ENCODE measurements at places on chromosomes 1 and 21. TPM values are rescaled to one million over a fixed set of nuclear protein-coding genes. Genes with fewer than 3 reads are reported as not detected.

Gene B3GALT2
- total RNA-seq, result not detected

- DNase-seq, result no peak
Observed at GRCh38 chr1:30929944-30930525, 21.5 kb upstream of the SDC3 start.

- DNase-seq, result peak; percentile 52
Observed at GRCh38 chr1:155962599-155963211, 15.6 kb downstream of the ARHGEF2 start.

DNA sequence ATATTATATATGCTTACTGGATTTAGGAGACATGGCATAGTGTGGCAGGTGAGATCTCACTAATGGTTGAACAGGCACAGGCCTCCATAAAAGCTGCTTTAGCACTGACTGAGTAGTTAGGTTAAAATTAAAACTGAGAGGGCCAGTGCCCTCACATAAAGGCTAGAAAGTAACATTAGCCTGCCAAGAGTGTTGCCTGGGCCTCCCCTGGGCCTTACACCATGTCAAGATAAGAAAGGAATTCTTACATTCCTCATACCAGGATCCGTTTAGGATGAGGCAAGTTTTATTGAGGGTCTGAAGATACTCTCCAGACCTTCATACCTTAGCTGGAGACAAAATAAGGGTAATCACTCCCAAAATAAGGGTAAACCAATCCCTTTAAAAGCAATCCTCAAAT lies 1011.8 kb downstream of the PLA2G4A start:
- no peak for DNase-seq

GRCh38 chr1:108962681-108963051 lies 618 bp downstream of the CLCC1 start:
- peak; percentile 42 for DNase-seq

DNA sequence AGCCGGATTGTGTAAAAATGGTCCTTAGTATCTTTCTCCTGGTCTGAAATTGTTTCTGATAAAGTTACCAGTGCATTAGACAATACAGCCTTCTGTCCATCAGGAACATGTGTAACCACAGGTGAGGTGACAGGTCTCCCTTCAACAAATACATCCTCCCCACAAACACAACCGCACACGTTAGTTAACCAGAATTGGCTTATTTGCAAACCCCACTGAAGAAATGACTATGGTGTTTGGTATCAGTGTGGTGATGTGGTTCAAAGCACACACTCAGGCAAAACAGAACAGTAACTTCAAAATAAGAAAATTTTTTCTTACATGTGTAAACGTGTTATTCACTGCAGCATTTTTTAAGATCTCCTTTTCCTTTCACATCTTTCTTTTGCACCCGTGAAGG lies 517.2 kb upstream of the NR5A2 start:
- no peak for DNase-seq

- DNase-seq, result no peak
Observed at GRCh38 chr1:40299366-40300248, 17.5 kb downstream of the COL9A2 start.

Gene KRTAP7-1
- total RNA-seq, result not detected

GRCh38 chr1:99629164-99629563 lies 16.7 kb upstream of the PALMD start:
- no peak for DNase-seq

Gene TNFRSF18
- total RNA-seq, result 14.1 TPM

DNA sequence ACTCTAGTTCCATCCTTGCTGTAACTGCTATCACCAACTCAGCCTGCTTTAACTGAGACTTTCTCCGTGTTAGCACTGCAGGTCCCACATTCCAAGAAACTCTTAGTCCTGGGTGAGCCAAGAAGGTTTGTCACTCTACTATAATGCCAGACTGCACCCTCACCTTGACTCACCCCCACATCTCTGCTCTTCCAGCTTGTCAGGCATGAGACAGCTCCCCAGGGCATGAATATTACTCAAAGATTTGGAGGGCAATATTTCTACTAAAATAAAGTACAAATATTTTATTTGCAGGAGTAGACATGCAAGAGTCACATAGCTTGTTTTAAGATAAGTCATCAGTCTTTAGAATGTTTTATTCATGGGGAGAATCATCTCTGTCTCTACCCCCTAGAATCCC lies 110.2 kb downstream of the MATN1 start:
- DNase-seq, result no peak

Gene CFHR3
- 0.28 TPM for total RNA-seq

- no peak for DNase-seq
Observed at GRCh38 chr1:52122384-52122783, 19.5 kb upstream of the ZFYVE9 start.

- no peak for DNase-seq
Observed at GRCh38 chr1:229710746-229711145, 84.7 kb downstream of the URB2 start.

DNA sequence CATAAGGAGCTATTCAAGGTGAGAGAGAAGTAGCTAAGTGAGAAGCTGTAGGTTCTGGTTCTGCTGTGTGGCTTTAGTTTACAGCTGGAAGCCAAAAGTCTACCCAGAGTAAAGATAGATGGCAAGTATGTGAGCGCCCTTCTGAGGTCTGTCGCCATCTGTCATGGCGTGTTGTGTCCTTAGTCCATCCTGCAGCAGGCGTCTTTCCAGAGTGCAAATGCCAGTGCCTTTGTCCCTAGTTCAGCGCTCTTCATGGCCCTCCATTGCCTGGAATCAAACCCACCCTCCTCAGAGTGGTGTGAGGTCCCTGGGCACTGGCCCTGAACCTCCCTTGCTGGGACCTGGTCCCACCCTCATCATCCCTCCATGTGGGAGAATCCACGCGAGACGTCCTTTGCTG lies 96.6 kb downstream of the ADARB1 start:
- DNase-seq, result no peak

Gene IRF6
- total RNA-seq, result 50.9 TPM

DNA sequence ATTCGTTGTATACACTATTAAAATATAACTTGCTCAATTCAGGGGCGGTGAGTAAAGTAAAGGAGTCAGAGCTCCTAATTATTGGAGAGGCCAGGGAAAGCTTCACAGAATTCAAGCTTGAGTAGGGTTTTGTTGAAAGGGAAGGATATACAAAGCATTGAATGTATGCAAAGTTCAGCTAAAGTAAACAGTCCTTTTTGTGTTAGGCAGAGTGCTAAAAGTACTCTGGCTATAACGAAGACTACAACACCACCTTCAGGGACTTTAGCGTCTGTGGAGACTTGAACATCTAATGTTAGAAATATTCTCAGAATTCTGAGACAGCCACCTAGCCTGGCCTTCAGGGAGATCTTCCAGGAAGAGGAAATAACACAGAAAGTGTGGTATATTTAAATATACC lies 1.1 kb downstream of the FALEC start:
- DNase-seq, result no peak

DNA sequence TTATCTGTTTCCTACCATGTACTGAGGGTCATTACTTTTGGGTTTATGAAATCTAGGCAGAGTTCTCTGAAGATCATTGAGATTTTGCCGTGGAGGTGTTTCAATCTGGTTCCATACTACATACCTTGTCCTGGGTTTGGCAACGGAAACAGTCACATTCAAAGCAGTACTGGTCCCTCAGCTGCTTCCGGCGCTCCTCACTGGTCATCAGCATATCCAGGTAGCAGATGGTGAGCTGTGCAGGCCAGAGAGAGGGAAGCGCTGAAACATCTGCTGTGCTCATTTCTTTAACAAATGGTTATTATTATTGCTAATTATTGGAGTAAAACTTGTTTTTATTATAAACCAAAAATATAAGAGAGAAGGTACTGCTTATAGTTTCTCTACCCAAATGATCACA lies 591.7 kb downstream of the SMYD3 start:
- no peak for DNase-seq

GRCh38 chr1:72229893-72230292 lies 52.4 kb downstream of the NEGR1 start:
- no peak for DNase-seq

- DNase-seq, result no peak
Observed at GRCh38 chr1:6496365-6496721, 4.9 kb upstream of the PLEKHG5 start.

DNA sequence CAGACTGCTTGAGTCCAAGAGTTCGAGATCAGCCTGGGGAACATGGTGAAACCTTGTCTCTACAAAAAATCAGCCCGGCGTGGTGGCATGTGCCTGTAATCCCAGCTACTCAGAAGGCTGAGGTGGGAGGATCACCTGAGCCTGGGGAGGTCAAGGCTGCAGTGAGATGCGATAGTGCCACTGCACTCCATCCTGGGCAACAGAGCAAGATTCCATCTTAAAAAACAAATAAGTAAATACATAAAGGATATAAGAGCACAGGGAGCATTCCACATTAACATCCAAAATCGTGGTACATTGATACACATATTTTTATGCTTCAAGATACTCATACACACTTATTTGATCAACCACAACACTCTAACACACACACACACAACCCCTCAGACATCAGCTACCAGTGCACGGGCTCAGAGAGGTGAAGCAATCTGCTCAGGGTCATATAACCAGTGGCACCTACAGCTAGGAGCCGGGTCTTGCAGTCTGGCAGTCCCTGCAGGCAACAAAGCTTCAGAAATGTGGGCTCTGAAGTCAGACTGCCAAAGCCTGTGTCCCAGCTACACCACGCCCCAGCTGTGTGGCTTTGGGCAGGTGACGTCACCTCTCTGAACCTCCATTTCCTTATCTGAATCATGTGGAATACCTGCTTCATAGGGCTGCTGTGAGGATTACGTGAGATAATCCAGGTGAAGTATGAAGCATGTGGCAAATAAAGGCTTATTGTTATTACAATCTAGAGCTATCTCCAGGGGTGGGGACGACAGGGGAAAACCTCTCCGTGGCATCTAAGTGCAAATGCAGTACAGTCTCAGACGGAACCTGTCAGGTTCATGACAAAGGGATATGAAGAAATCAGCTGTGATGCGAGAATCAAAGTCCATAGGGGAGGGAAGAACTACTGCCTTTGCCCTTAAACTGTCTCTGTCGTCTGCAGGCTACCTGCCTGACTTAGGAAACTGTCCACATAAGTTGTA lies 4.8 kb upstream of the CRYBG2 start:
- DNase-seq, result peak; percentile 97

Gene PALMD
- total RNA-seq, result 1.2 TPM

Gene C1orf141
- total RNA-seq, result not detected

- no peak for DNase-seq
Observed at GRCh38 chr1:94094469-94095111, 26.4 kb downstream of the ABCA4 start.

Gene ACKR1
- not detected for total RNA-seq

- DNase-seq, result no peak
Observed at GRCh38 chr21:35168735-35169134, 119.6 kb upstream of the RUNX1 start.

Gene RGS5
- total RNA-seq, result 6.6 TPM

DNA sequence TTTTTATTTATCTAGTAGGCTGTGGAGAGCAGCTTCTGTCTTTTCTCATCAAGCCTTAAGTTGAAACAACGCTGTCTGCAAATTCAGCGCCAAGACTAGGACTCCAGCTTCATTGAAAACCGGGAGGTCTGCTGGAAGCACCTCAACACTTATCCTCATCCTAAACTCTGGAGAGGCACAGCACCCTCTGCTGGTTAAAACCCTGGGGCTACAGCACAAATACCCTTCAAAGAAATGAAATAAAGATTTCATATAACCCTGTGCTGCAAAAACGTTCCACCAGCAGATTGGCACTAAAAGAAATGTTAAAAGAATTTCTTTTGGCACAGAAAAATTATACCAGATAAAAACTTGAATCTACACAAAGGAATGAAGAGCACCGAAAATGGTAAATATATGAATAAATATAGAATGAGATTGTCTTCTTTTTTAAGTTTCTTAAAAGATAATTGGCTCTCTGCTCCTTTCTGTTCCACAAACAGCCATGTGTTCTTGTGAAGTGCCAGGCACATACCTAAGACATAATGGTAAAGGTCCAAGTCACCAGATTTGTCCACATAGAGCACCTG lies 227.7 kb upstream of the SAMSN1 start:
- DNase-seq, result peak; percentile 2

DNA sequence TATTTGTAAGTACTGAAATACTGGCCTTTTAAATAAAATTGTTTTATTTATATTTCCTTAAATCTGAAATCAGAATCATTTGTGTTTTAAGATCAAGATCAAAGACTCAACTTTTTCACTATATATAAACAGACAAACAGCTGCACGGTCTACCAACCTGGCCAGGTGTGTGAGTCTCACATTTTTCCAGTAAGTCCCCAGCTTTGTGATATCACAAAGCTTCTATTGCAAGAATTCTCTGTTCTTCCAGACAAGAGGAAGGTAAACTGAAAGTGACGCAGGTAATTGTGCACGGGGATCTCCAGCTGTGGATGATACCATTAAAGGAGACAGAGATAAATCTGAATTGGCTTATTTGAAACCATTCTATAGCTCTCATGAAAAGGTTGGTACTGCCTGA lies 41.2 kb upstream of the CYP2J2 start:
- DNase-seq, result no peak

GRCh38 chr1:9784508-9785133 lies 39.1 kb downstream of the CLSTN1 start:
- peak; percentile 39 for DNase-seq

GRCh38 chr1:202164271-202165037 lies 4.1 kb upstream of the PTPN7 start:
- DNase-seq, result no peak

DNA sequence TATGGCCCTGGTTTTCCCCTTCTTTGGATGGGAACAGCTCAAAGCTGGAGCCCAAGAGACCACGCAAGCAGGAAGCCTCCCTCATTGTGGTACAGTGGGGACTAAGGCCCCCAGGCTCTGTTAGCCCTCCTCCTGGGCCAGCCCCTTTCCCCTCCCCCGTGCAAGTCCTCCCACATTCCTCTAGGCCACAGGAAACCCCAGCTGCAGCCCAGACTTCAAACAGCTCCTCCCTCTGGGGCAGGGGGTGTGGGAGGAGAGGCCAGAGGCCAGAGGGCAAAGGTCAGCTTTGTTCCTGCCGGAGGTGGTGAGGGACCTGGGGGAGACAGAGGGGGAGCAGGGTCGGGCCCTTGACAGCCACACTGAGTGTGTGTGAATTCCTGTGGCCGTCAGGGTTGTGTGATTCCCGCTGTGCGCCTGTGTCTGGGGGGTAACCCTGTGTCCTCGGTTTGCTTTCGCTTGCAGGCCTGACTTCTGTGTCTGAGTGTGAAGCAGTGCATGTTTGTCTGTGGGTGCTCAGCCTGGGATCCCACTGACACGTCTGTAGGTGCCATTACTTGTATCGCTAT lies 3.4 kb upstream of the AHDC1 start:
- DNase-seq, result no peak

DNA sequence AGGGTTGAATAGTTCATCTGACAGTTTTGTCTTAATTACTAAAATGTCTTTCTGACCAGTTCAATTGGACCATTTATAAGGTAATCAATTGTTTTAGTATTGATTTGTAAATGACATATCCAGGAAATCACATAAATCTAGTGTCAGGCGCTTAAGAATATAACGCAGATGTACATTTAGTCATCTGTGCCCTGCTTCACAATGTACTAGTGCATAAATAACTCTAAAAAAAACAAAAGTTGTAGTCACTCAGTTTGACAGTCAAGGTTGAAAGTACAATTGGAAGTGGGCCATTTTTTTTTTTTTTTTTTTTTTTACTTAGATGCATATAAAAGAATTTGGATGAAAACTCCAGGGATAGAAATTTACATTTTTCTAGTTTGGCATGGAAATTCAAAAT lies 490.4 kb downstream of the PTPRC start:
- no peak for DNase-seq

Gene KLHDC7A
- not detected for total RNA-seq
